ENCODE measurements at places on chromosomes 6 and 20. TPM values are rescaled to one million over a fixed set of nuclear protein-coding genes. Genes with fewer than 3 reads are reported as not detected.

- no peaks in the 10 kb centered on the region for H3K27me3 ChIP-seq
- DNase-seq: no peak
- peaks cover 84% of the 10 kb centered on the region for H3K4me1 ChIP-seq
- peak overlapping the region; percentile 62 for H3K27ac ChIP-seq
- H3K4me3 ChIP-seq: no peak overlapping the region
- H3K36me3 ChIP-seq: no peaks in the 10 kb centered on the region
Measured at GRCh38 chr6:154458565-154459470, 51.7 kb downstream of the CNKSR3 start.

BTNL2 gene
- total RNA-seq: not detected

NKAPL gene
- total RNA-seq: 0.52 TPM

CHMP4B gene
- 24.1 TPM for total RNA-seq

DNA sequence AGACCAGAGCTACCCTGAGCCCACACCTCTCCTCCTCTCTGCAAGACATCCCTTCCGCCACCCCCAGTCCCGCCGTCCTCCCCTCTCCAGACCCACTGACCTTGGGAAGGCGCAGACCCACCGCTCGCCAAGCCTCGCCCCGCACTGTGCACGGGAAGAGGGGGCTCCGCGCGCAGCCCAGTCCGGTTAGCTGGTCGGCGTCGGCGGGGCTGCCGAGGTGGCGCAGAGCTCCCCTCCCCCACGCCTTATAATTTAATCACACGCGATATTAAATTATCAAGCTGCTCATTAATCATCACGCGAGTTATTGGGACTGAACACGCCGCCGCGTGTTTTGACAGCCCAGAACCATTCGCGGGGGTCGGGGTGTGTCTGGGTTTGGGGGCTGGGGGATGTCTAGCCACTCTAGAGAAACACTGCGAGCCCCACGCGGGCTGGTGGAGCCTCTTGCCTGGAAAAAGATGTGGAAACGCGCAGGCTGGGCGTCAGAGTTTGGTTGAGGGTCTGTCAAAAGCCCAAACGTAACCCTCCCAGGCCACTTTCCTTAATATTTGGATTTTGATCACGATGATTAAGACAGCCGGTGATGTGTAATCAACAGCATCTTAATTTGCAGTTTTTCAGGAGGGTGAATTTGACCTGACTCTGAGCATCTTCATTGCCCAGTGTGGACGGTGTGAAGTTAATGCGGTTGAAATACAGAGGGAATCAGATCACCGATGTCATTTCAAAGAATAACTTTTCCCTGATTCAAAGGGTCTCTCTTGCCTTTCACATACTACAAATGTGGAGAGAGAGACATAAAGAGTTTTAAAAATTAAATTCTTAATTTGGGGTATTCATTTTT lies at the start of gene LINC00237:
LINC00237 (minus strand) TSS at position 188 of the 847 bp plus-strand sequence.
- H3K4me1 ChIP-seq: peaks cover 28% of the 10 kb centered on the region
- peaks cover 44% of the 10 kb centered on the region for H3K27me3 ChIP-seq
- H3K36me3 ChIP-seq: no peaks in the 10 kb centered on the region
- H3K27ac ChIP-seq: no peak within 1 kb of the TSS
- DNase-seq: no peak
- no peak within 1 kb of the TSS for H3K4me3 ChIP-seq

- no peaks in the 10 kb centered on the region for H3K27me3 ChIP-seq
- H3K4me1 ChIP-seq: no peaks in the 10 kb centered on the region
- no peak for DNase-seq
- H3K4me3 ChIP-seq: no peak overlapping the region
Measured at GRCh38 chr6:118844915-118845314, 49.0 kb upstream of the ASF1A start.

DNA sequence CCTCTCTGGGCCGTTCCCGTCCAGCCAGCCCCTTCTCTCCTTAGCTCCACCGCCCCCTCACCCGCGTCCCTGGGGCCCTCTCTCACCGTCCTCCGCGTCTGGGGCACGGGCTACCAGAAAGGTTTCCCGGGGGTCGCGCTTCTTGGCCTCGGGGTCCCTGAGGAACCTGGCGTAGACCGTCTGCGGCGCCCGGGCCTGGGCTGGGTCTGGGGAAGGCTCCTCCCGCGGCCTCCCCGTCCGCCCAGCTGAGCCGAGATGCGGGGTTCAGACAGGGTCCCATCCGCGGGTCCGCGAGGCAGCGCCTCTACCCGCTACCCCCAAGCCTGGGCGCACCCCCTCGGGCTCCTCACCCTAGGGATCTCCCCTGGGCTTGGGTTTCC lies 1.1 kb downstream of the TULP1 start:
- H3K27me3 ChIP-seq: peaks cover 5% of the 10 kb centered on the region
- no peaks in the 10 kb centered on the region for H3K36me3 ChIP-seq
- H3K27ac ChIP-seq: no peak overlapping the region
- H3K4me3 ChIP-seq: no peak overlapping the region
- no peak for DNase-seq

ATXN1 gene
- 24.6 TPM for total RNA-seq

PM20D2 gene
- total RNA-seq: 10.5 TPM

GRCh38 chr6:130138909-130139242 lies 83.9 kb downstream of the SAMD3 start:
- H3K27me3 ChIP-seq: no peaks in the 10 kb centered on the region
- H3K36me3 ChIP-seq: no peaks in the 10 kb centered on the region
- DNase-seq: no peak
- H3K27ac ChIP-seq: no peak overlapping the region

DNA sequence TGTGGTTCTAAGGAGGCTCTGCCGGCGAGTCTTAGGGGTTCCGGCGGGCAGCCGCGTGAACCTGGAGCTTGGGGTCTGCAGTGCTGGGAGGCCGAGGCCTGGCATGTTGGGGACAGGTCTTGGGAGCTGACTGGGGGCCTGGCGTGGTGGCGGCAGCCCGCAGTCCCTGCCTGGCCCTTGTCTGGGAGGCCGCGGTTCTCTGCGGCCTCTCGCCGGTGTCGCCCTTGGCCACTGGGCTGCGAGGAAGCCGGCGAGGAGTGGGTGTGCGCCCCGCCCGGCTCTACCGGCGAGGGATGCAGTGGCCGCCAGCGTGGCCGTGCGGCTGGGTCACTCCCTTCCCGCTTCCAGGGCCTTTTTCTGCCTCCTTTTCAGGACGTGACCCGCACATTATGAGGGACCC lies 36.3 kb downstream of the IGF2R start:
- H3K27ac ChIP-seq: no peak overlapping the region
- no peaks in the 10 kb centered on the region for H3K36me3 ChIP-seq
- H3K27me3 ChIP-seq: no peaks in the 10 kb centered on the region
- DNase-seq: no peak
- no peak overlapping the region for H3K4me3 ChIP-seq

LY86 gene
- 2.3 TPM for total RNA-seq

CLPSL1 gene
- total RNA-seq: 11.9 TPM

DNA sequence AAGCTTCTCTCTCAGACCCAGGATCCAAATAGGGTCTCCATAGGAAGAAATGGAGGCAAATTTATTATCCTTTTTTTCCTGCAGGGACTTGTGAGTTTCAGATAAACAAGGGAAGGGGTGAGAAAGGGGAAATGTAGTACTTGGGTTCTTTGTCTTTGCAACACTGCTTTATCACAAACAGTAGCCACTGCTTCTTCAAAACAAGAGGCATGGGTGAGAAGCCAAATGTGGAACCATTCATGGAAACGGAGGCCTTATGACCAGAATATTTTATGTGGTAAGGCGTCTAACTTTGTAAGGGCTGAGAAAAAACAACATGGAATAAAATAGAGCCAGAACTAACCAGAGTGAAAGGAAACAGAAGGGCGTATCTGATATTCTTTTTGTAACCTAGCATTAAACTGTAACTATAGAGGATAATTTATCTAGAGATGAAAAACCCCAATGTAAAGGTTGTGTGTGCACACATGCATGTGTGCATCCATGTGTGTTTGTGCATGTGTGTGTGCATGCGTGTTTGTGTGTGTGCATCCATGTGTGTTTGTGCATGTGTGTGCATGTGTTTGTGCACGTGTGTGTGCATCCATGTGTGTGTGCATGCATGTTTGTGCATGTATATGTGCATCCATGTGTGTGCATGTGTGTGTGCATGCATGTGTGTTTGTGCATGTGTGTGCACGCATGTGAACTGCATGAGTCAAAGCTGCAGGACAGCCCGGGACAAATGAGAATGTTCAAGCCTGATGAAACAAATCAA lies 143.3 kb upstream of the SMLR1 start:
- H3K4me1 ChIP-seq: no peaks in the 10 kb centered on the region
- no peak for DNase-seq
- H3K27me3 ChIP-seq: no peaks in the 10 kb centered on the region
- H3K4me3 ChIP-seq: no peak overlapping the region
- H3K27ac ChIP-seq: no peak overlapping the region

GRCh38 chr6:26196846-26197635 lies 109.8 kb downstream of the HFE start:
- H3K27ac ChIP-seq: peak overlapping the region; percentile 90
- H3K27me3 ChIP-seq: peaks cover 5% of the 10 kb centered on the region
- H3K4me1 ChIP-seq: no peaks in the 10 kb centered on the region
- DNase-seq: peak; percentile 64
- no peaks in the 10 kb centered on the region for H3K36me3 ChIP-seq
- H3K4me3 ChIP-seq: no peak overlapping the region

GRCh38 chr6:106475284-106475683 lies 114.8 kb downstream of the CRYBG1 start:
- H3K27me3 ChIP-seq: no peaks in the 10 kb centered on the region
- no peak overlapping the region for H3K27ac ChIP-seq

GRCh38 chr20:57999465-58000111 lies 228.9 kb downstream of the ANKRD60 start:
- peak overlapping the region; percentile 77 for H3K27ac ChIP-seq
- no peaks in the 10 kb centered on the region for H3K27me3 ChIP-seq
- H3K4me3 ChIP-seq: no peak overlapping the region
- no peaks in the 10 kb centered on the region for H3K36me3 ChIP-seq
- DNase-seq: no peak

DNA sequence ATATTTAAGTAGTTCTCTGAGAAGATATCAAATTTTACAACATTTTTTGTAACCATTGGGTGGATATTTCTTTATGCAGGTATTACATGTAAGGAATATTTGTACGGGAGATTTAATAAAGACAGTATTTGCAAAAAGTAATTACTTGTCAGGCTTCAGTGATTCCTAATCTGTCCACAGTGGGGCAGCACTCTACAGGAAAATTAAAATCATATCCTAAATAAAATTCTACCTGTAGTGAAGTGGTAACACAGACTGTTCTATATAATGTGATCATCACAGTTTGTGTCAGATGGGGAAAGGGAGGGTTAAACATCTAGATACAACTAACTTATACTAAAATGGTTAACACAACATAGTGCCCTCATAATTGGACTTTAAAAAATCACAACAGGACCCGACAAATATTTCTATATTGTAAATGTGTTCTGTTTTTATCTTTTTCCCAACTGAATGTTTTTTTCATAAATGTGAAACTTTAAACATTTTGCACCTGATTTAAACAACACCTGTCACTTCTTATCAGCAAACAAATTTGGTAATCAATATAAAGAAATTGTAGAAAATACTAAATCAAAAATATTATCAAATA lies 145.6 kb upstream of the MANEA start:
- no peaks in the 10 kb centered on the region for H3K36me3 ChIP-seq
- no peaks in the 10 kb centered on the region for H3K27me3 ChIP-seq
- H3K4me3 ChIP-seq: no peak overlapping the region
- no peak overlapping the region for H3K27ac ChIP-seq
- no peaks in the 10 kb centered on the region for H3K4me1 ChIP-seq

Data from body of pancreas (tissue), 4 donors.